Mammary microvascular endothelial cell (primary cell): ENCODE measurements at places on chromosomes 1 and 21. TPM values are rescaled to one million over a fixed set of nuclear protein-coding genes. Genes with fewer than 3 reads are reported as not detected.

Gene FAM110D
- 3.7 and 4.7 TPM in 2 replicates for total RNA-seq

Gene SPRR2G
- not detected in 2 replicates for total RNA-seq

Gene ZMYND12
- 0.34 and 0.47 TPM in 2 replicates for total RNA-seq

Gene HSD3B1
- not detected in 2 replicates for total RNA-seq

Gene PADI2
- 0.05 and 0.13 TPM in 2 replicates for total RNA-seq

Gene S100A7A
- not detected in 2 replicates for total RNA-seq

Gene PDZK1
- not detected in 2 replicates for total RNA-seq

Gene LCE3D
- not detected in 2 replicates for total RNA-seq

Gene FAM131C
- 0.10 and 1.3 TPM in 2 replicates for total RNA-seq

Gene LEMD1
- total RNA-seq: not detected in 2 replicates

Gene FCER1G
- not detected in 2 replicates for total RNA-seq

Gene OR2T2
- not detected in 2 replicates for total RNA-seq

Gene KRTAP11-1
- total RNA-seq: not detected in 2 replicates

Gene SLC9C2
- not detected in 2 replicates for total RNA-seq

Gene RGS1
- not detected in 2 replicates for total RNA-seq

Gene TCHH
- not detected in 2 replicates for total RNA-seq

Gene CNKSR1
- not detected in 2 replicates for total RNA-seq

Gene OR14C36
- total RNA-seq: not detected in 2 replicates

Gene NIBAN1
- total RNA-seq: 19.1 and 19.3 TPM in 2 replicates

Gene CELA2A
- total RNA-seq: not detected in 2 replicates

Gene NKAIN1
- total RNA-seq: 0.47 TPM in 1 of 2 replicates, not detected in the other

Gene MYOG
- not detected in 2 replicates for total RNA-seq

Gene CELA2B
- total RNA-seq: not detected in 2 replicates

Gene GCSAML
- total RNA-seq: not detected in 2 replicates

Gene GABPA
- 16.1 and 17.5 TPM in 2 replicates for total RNA-seq

Gene SHISAL2A
- total RNA-seq: not detected in 2 replicates

Gene ASPM
- 40.0 and 40.8 TPM in 2 replicates for total RNA-seq

Gene C1orf74
- 1.9 and 2.5 TPM in 2 replicates for total RNA-seq

Gene SLC37A1
- total RNA-seq: 8.8 and 11.8 TPM in 2 replicates

Gene MLLT11
- total RNA-seq: 5.5 and 6.6 TPM in 2 replicates

Gene RERE
- total RNA-seq: 12.7 and 16.1 TPM in 2 replicates

Gene DNAH14
- total RNA-seq: 5.5 and 6.9 TPM in 2 replicates

Gene AMY1B
- not detected in 2 replicates for total RNA-seq
